ENCODE measurements at places on chromosomes 5 and 9.

DNA sequence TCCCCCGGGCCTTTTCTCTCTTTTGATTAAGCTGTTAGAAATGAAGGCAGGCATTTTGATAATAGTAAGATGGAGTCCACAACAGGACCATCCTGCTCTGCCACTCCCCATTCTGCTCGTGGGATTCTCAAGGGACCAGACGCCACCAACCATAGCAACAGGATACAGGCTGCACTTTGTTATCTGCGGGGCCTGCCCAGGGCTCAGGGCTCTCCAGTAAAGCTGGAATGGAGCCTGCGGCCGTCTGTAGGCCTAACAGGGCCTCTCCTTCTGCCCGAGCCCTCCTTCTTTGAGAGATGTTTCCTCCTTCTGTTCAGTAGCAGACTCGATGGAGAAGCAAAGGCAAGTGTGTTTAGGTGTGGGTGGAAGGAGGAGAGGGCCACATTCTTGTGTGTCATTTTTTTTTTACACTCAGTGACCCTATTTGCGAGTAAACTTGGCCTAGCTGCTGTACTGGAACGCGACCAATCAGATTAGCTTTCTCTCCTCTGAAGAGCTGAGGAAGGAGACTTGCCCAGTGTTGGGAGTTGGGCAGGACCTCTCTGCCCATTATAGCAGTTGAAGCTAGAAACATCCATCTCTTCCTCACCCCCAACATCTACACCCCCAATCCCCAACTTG lies 8.9 kb upstream of the EPB41L4B start:
- DNase-seq, result no peak

DNA sequence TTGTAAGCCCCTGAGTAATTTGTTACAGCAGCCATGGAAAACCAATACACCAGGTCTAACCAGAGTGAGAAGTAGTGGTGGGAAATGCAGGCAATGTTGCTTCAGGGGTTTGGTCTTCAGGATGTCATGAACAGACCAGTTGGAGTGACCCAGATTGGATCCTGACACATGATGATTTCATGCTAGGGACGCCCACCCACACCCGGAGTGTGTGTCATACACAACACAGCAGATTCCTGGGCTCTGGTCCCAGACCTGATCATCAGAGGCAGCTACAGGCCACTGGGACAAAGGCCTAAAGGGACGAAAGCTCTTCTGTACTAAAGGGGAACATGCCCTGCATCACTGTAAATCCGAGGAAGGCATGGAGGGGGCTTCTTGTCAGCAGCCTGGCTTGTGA lies 194.2 kb downstream of the NSG2 start:
- no peak for DNase-seq

DNA sequence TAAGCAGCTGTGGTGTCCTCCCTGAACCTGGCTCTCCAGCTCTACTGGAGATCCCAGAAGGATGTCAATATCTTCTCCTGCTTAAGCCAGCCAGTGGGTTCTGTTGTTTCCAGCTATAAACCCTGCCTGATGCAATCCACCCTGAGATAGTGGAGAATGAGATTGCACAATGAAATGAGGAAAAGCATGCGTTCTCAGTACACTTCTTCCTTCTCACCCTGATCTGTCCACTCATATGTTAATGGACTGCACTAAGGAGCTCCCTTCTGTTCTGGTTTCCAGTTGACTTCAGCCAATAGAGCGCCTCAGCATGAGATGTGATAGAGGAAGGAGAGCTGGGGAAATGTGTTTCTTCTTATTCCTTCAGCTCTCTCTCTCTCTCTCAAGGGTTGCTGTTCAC lies 40.0 kb upstream of the CDH6 start:
- DNase-seq, result no peak

- DNase-seq, result no peak
Measured at GRCh38 chr5:135212361-135213026, 178.5 kb upstream of the PITX1 start.

DNA sequence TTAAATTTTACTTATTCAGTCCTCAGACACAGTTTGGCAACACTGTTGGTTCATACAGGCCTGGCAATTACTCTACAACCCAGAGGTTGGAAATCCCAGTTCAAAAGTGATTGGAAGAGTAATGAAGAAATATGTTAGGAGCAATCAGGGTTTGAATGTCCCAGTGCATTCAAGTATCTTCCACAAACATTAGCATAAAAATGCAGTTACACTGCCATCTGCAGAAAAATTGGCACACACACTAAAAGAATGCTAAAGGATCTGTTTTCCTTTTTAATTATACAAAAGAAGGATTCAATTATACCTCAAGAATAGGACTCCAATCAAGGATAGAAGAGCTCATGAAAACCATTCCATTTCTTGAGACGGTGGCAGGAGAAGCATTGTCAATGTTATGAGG lies 130.2 kb downstream of the DNAH5 start:
- no peak for DNase-seq

DNA sequence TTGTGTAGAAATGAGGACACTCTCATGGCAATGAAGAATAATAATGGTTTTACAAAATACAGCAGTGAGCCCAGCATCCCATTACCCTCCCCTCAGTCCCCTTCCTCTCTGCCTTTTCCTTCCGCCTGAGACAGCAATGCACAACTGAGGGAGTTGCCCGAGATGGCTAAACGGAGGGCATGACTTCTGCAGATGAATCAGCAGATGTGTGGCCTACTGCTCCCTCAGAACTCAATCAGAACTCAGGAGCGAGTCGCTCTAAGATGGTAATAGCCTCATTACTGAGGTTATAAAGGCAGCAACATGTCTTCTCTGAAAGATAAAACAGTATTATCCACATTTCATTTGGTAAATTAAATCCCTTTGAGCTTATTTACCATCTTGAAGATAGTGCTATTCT lies 326.6 kb downstream of the ENC1 start:
- DNase-seq, result no peak

DNA sequence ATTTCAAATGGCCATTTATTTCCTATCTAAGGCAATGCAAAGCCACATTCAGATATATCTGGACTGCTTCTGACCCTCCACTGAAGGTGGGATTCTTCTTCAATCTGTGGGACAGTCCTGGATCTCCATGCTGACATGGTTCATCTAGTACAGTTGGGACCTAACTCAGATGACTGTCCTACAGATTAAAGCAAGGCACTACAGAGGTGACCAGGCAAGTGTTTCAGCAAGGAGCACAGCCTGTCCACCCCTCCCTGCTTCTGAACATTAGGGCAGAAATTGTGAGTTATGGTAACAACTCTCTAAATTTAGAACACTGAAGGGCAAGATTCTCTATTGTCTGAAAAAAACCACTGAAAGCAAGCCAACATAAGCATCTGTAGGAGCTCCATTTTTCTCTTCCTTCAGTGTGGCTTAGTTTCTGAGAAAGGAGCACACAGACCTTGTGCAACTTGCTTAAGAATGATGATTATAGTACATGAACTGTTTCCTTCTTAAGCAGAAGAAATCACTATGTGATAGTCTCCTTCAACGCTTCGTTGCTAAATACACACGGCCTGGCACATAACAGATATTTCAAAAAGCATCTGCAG lies 62.9 kb upstream of the BARX1 start:
- no peak for DNase-seq

GRCh38 chr9:71908825-71909224 lies 2.2 kb downstream of the ABHD17B start:
- no peak for DNase-seq

DNA sequence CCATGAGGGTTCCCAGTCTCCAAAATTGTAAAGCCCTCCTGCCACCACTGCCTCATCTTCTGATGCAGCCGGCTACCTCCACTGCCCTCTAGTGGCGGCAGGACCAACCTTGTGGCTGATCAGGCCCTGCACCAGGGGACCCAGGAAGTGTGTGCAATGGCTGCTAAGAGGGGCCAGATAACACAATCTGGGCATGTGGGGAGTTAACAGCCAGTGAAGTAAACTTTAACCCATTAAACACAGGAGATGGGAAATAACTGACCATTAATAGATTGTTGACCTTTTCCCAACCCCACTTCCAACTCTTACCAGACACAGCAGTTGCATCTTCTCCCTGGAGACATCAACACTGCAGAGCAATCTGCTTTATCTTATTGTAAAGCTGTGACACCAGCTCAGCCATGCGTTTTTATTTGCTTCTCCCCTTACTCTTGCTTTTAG lies 63.3 kb downstream of the FREM1 start:
- peak; percentile 73 for DNase-seq

GRCh38 chr5:119290161-119290569 lies 65.7 kb upstream of the TNFAIP8 start:
- DNase-seq, result peak; percentile 63

DNA sequence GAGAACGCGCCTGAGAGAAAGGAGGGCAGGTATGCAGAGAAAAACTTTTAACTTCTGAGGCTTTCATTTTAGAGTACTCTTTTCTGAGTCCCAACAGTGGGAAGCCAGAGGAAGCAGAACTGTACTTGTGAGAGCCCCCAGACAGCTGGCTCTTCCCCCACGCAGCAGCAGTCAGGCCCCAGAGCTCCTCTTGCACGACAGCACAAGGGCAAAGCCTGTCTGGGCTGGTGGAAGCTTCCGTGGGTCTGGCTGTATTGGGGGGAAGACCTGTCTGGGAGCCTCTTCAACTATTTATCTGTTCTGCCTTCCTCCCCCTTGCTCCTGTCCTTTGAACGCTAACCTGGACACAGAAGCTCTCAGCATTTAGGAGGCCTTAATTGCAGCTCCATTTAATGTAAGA lies 68.2 kb downstream of the THBS4 start:
- DNase-seq, result no peak

Data from activated CD4-positive, alpha-beta T cell treated with anti-CD3 and anti-CD28 coated beads, Interleukin-10, Interleukin-2, amounts not matched to agents 100 ng/mL and 50 ng/mL, durations not matched to agents 16 hours and 8 hours (primary cell).